ENCODE measurements at places on chromosomes 4 and X. TPM values are rescaled to one million over a fixed set of nuclear protein-coding genes. Genes with fewer than 3 reads are reported as not detected.

DAPP1 gene
- total RNA-seq: 27.6 TPM

MGAT4D gene
- total RNA-seq: not detected

SAGE1 gene
- total RNA-seq: not detected

AADAT gene
- total RNA-seq: 8.1 TPM

UGT2A3 gene
- not detected for total RNA-seq

PPBP gene
- 12.4 TPM for total RNA-seq

ENPP6 gene
- 0.39 TPM for total RNA-seq

SFRP2 gene
- 94.7 TPM for total RNA-seq

GLOD5 gene
- not detected for total RNA-seq

SPANXB1 gene
- total RNA-seq: not detected

- no peak for DNase-seq
Measured at GRCh38 chr4:2417226-2417764, 1.1 kb downstream of the ZFYVE28 start.

GRCh38 chr4:37562592-37562991, 123.6 kb downstream of the RELL1 start:
- no peak for DNase-seq

- DNase-seq: no peak
Measured at GRCh38 chrX:48533165-48533564, 6.3 kb upstream of the TBC1D25 start.

DNA sequence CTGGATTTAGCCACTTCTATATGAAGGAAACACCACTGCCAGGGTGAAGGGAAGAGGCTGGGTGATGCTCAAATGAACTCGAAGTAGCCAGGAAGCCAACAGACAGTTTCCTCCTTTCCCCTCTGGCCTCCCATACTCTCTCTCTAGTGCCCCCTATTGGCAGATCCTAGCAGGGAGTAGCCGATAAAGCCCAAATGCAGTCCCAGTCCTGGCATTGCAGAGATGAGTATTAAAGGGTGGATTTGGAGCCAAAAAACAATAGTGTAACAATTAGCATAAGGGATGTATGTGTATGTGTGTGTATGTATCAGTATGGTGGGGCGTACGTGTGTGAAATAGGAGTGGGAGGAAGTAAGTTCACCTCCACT, 213.8 kb upstream of the LDB2 start:
- DNase-seq: no peak

- DNase-seq: no peak
Measured at GRCh38 chr4:166538491-166539005, 665.5 kb downstream of the TLL1 start.

DNA sequence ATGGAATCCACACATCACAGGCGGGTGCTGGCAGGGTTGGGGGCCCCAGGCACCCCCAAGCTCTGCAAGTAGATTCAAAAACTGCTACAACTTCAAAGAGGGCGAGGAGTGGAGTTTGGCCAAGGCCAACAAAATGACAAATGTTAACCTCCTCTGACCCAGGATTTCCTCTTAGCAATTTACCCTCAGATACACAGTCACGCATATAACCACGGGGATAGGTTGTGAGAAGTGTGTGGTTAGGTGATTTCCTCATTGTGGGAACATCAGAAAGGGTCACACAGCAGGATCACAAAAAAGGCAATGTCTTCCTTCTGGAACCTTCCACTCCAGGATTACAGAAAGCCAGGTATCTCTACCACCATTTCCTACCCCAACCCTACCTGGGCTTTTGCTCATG, 62.4 kb downstream of the C4orf50 start:
- DNase-seq: no peak

- DNase-seq: no peak
Measured at GRCh38 chrX:130560544-130560943, 158.8 kb downstream of the RBMX2 start.

- no peak for DNase-seq
Measured at GRCh38 chr4:121061861-121062260, 10.5 kb downstream of the NDNF start.

- DNase-seq: peak; percentile 4
Measured at GRCh38 chr4:38078590-38079421, 118.6 kb downstream of the PTTG2 start.

DNA sequence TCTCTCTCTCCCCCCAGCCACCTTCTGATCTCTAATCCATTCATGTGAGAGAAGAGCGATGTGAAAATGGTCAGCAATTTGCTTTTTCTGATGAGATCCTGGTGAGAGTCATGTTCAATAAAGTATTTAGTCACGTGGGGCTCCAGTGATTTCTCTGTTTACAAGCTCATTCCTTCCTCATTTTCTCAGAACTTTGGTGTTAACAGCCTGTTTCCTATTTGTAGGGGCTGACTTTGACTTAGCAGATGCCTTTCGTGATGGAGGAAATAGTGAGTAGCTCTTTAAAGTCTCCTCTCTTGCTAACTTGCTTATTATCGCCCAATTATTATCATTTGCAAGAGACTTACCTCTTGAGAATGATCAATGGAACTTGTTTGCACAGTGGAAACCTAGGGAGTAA, 72.6 kb upstream of the CD99 start:
- DNase-seq: no peak

DNA sequence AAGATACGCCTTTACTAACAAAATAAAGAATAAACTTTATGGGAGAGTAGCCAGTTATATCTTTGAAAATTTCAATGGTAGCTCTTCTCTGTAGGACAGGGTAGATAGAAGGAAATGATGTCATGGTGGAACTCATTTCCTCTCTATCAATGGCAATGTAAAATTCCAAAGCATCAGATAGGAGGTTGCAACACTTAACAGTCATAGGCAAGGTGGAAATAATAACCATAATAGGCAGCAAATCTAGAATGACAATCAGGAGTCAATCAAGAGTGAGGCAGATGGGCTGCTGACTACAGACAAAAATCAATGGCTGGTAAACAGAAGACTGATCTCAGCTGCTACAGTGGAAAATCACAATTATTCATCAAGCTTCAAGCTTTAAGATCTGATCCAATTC, 53.9 kb upstream of the TET2 start:
- no peak for DNase-seq

- no peak for DNase-seq
Measured at GRCh38 chrX:149799938-149800337, 18.2 kb downstream of the MAGEA9 start.

- DNase-seq: no peak
Measured at GRCh38 chrX:9352694-9353411, 112.0 kb upstream of the TBL1X start.

- DNase-seq: peak; percentile 24
Measured at GRCh38 chr4:74133786-74134499, 24.0 kb upstream of the MTHFD2L start.

DNA sequence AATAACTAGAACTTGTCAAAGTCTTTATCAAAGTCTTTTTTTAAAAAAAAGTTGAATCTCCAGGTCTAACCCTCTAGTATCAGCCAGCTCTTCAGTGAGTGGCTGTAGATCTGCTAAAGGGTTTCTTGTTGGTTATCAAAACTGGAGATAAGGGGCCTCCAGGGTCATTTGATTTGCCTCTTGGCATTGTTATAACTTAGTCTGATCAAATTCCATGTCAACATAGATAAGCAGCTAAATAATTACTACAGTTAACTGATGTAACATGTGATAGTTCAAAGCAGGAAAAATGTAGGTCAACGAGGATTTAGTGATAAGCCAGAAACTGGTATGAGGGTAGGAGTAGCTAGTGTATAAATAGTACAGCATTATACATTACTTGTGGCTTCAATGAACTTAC, 465.1 kb downstream of the PDHA2 start:
- no peak for DNase-seq

DNA sequence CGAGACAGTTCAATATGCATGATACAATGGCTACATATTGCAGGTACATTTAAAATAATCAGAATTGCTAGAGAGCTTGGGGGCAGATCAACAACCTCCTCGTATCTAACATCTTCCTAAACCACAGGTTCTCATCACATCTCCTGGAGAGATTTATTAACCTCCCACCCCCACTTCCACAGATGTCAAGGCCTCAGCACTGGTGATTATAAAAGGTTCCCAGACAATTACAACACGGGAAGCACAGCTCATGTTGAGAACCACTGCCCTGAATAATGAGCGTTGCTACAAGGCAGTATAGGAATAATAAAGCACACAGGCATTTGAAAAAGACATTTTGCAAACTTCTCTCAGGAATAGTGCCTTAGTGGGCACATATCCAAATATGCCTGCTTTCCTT, 42.8 kb downstream of the ELOVL6 start:
- no peak for DNase-seq

DNA sequence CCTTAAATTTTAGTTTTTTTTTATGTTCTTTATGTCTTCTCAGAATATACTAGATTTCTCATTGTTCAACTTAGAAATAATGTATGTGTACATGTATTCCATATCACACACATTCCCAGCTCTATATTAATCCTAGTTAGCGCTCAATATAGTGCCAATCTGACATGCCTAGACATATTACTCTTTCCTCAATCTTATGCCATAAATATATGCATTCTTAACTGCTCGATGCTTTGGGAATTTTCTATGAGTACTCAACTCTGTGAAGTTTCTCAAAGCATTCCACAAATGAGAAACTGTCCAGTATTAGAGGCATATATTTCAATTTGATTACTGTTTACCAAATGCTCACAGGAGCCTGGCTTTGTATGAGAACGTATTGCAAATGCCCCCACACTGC, 231.2 kb upstream of the VEGFC start:
- DNase-seq: no peak

GRCh38 chr4:57342411-57342810, 232.2 kb upstream of the IGFBP7 start:
- DNase-seq: no peak

- no peak for DNase-seq
Measured at GRCh38 chr4:85522277-85522676, 47.3 kb downstream of the ARHGAP24 start.

GRCh38 chr4:3880615-3881120, 114.5 kb downstream of the ADRA2C start:
- DNase-seq: no peak

GRCh38 chr4:76677571-76678326, 220.2 kb downstream of the SOWAHB start:
- no peak for DNase-seq

DNA sequence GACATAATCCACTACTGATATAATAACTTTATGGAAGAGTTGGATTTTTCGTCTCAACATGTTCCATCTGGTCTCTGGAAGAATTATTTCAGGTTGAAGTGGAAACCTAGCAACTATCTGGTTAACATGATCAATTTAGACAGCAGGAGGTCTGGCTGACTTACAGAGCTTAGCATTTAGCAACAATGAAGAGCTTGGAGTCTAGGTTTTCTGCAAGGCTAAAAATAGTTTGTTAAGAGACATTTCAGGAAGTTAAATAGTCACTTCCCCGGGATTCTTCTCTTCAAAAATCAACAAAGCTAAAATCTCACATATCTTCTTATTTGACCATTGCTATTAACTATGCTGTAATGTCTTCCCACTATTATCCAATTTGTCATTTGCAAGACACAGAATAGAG, 418.6 kb upstream of the DIPK2B start:
- DNase-seq: no peak

DNA sequence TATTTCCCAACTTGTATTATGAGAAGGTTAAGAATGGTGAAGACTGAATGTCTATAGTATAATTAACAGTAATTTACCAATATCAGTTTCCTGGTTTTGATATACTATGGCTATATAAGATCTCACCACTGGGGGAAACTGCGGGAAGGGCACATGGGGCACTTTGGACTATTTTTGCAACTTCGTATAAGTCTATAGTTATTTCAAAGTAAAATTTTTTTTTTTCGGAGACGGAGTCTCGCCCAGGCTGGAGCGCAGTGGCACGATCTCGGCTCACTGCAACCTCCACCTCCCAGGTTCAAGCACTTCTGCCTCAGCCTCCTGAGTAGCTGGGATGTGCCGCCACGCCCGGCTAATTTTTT, 46.1 kb downstream of the CXorf58 start:
- no peak for DNase-seq

GRCh38 chrX:154348114-154348531, 26.3 kb downstream of the FLNA start:
- no peak for DNase-seq

- DNase-seq: no peak
Measured at GRCh38 chrX:127963696-127964095, 88.5 kb downstream of the ACTRT1 start.

- DNase-seq: no peak
Measured at GRCh38 chrX:40290517-40290916, 192.8 kb upstream of the BCOR start.

- no peak for DNase-seq
Measured at GRCh38 chrX:17732138-17732783, 5.0 kb upstream of the SCML1 start.

- no peak for DNase-seq
Measured at GRCh38 chr4:93355411-93355810, 473.1 kb upstream of the ATOH1 start.

DNA sequence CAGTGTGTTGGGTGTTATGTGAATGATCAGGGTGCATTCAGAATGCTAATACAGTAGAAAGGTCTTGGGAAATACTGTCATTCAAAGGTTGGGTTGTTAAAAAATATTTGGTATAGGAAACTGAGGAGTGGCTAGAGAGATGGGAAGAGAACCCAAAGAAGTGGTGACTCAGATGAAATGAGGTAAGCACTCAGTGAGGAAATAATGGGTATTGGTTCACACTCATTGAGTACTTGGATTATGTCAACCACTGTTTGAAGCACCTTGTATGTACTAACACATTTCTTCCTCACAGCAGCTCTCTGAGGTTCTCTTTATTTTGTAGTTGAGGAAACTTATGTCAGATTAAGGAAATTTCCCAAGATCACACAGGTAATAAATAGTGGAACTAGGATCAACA, 40.8 kb upstream of the NUDT6 start:
- no peak for DNase-seq

GRCh38 chr4:15738877-15739276, 36.0 kb downstream of the BST1 start:
- DNase-seq: no peak

Data from skin of body (tissue), 3 donors.